ENCODE measurements at places on chromosomes 16 and 17. TPM values are rescaled to one million over a fixed set of nuclear protein-coding genes. Genes with fewer than 3 reads are reported as not detected.

- DNase-seq: no peak
Measured at GRCh38 chr16:2048116-2048543, 345 bp downstream of the TSC2 start.

DNA sequence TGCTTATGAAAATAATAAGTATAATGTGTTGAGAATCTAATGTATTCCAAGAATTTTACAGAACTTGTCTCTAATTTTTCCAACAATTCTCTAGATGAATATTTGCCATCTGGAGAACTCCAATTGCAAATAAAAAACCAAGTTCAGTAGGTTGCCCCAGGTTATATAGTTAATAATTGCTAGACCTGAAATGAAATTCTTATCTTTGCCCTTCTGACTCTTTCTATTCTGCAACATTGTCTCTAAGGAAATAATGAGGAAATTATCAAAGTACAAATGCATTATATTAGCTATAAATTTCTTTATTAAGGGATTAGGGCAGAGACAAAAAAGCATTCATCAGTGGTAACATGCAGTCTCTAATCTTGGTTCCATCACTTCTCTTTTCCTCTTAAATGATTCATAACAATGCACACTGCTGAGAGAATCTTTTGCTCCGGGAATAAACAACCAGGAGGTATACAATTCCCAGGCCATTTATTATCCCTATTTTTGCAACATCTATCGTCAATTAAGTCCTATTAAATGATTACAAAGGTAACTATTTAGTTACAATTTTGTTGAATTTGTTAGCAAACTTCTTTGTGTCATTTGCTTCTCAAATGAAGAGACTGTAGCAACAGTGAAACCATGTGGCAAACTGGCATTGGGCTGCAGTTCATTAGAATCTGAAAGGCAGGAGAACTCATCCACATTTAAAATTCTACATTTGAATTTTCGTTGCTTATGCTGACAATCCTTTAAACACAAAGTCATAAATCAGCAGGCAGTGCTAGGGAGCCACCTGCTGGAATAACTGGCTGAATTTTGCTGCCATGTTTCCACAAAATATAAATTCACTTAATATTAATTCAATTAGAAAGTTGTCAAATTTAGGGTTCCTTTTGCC lies 349.6 kb downstream of the KIF2B start:
- no peak for DNase-seq

The FOXN1 gene
- not detected for polyA plus RNA-seq

DNA sequence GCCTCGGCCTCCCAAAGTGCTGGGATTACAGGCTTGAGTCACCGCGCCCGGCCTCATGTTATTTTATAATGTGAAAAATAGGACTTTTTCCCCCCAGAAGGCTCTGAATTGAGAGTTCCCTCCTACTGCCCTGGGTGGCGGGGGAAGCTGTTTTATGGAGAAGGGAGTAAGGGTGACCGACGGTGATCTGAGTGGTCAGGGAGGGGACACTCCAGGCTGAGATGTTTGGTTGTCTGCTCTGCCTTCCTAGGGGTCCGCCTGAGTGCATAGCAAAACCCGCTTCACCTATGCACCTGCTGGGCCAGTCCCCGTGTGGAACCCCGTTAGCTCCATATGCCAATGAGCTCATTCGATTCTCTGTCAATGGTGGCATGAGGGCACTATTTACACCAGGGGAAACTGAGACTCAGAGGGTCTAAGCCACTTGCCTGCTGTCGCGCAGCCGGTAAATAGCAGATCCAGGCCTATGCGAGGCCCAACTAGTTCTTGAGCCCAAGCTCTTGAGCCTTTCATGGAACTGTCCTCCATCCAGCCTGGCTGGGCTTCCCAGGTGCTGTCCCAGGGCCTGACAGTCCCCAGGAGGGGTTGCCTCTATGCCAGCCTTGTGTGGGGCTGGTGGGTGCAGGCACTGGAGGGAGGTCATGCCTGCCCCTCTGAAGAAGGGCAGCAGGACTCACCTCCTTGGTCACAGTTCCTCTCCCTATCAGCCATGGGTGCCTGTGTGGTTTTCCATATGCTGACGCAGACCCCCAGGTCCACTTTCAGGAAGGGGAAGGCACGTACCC lies 1.7 kb upstream of the GJD3 start:
- DNase-seq: no peak

DNA sequence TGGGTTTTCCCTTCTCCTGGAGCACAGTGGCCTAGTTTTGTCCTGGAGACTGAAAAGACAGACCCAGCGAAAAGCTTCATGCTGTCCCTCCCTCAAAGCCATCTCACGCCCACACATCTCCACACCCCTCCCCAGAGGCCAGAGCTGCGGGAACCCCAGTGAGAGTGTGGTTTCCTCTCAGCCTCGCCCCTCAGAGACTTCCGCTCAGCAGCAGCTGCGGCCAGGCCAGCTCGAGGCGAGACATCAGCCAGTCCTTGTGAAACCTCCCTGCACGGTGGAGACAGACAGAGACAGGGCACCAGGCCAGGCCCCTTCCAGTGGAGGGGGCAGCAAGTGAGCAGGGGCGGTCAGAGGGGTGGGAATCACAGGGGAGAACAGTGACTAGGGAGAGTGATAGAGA lies 77.0 kb upstream of the TNRC6C start:
- DNase-seq: peak; percentile 89

GRCh38 chr16:21704266-21704665 lies 40.5 kb downstream of the OTOA start:
- no peak for DNase-seq

DNA sequence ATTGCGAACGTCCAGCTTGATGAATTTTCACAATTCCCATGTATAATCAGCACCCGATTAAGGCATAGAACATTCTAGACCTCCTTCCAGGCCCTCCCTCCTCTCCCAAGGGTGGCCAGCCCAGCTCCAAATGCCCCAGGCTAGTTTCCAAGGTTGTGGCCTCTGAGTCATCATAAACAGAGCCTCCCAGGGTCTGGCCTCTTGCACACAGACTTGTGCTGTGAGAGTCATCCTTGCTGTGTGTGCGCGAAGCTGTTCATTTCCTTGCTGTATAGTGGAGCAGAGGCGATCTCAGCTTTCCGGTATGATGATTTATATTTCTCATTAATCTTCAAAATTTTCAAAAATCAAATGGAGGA lies 20.5 kb upstream of the JPH3 start:
- peak; percentile 78 for DNase-seq

- DNase-seq: no peak
Measured at GRCh38 chr17:47989700-47990099, 18.8 kb downstream of the CDK5RAP3 start.
